ENCODE measurements at places on chromosomes 3 and 15. TPM values are rescaled to one million over a fixed set of nuclear protein-coding genes. Genes with fewer than 3 reads are reported as not detected.

GRCh38 chr15:77440378-77440999, 19.8 kb downstream of the HMG20A start:
- no peaks in the 10 kb centered on the region for H3K36me3 ChIP-seq
- H3K27me3 ChIP-seq = no peaks in the 10 kb centered on the region
- no peak for DNase-seq
- no peaks in the 10 kb centered on the region for H3K4me1 ChIP-seq

GRCh38 chr15:52148403-52148802, 35.8 kb upstream of the BCL2L10 start:
- H3K36me3 ChIP-seq = no peaks in the 10 kb centered on the region
- no peak overlapping the region for H3K27ac ChIP-seq
- DNase-seq = no peak

DNA sequence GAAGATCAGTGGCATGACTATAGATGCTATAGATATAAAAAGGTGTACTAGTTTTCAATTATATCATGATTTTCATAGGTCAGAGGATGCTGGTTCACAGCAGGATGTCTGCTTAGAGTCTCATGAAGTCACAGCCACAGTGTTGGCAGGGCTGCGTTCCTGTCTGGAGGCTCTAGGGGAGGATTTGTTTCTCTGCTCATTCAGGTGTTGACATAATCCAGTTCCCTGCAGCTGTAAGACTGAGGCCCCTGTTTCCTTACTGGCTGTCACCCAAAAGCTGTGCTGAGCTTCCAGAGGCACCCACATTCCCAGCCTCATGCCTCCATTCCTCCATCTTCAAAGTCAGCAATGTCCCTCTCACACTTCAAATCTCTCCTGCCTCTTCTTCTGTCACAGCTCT, 170.7 kb downstream of the OCA2 start:
- H3K27me3 ChIP-seq = no peaks in the 10 kb centered on the region
- DNase-seq = no peak
- H3K4me3 ChIP-seq = no peak overlapping the region
- no peaks in the 10 kb centered on the region for H3K4me1 ChIP-seq

DNA sequence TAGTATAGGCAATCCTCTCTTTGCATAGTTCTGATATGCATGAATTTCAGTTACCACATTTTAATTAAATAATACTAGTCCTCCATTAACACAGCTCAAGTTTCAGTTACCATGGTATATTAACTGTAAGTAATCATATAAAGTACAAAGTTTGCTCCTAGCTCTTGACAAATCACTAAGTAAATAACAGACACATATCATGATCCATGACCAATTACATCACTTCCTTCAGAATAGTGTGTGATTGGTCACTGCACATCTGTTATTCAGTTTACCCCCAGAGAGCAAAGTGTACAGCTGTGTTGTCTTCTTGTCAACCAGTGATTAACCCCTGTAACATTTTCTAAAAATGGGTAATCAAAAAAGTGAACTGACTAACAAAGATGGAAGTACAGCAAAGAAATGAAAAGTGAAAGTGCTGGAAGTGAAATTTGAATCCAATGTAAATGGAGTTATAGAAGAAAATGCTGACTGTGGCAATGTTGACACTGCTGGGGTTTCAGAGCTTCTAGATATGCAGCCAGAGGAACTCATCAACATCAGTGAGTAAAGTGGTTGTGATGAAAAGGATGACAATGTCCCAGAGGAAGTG, 30.2 kb upstream of the LEKR1 start:
- no peaks in the 10 kb centered on the region for H3K27me3 ChIP-seq
- DNase-seq = no peak
- no peaks in the 10 kb centered on the region for H3K36me3 ChIP-seq
- no peak overlapping the region for H3K27ac ChIP-seq

Gene TMEM108
- total RNA-seq = not detected

Gene A4GNT
- total RNA-seq = not detected

Gene ANKRD34C
- total RNA-seq = not detected

Gene LRTM1
- not detected for total RNA-seq

Gene SLC9A9
- total RNA-seq = 63.8 TPM

Data from uterus (tissue), 4 donors.